ENCODE measurements at places on chromosomes 7 and 10.

DNA sequence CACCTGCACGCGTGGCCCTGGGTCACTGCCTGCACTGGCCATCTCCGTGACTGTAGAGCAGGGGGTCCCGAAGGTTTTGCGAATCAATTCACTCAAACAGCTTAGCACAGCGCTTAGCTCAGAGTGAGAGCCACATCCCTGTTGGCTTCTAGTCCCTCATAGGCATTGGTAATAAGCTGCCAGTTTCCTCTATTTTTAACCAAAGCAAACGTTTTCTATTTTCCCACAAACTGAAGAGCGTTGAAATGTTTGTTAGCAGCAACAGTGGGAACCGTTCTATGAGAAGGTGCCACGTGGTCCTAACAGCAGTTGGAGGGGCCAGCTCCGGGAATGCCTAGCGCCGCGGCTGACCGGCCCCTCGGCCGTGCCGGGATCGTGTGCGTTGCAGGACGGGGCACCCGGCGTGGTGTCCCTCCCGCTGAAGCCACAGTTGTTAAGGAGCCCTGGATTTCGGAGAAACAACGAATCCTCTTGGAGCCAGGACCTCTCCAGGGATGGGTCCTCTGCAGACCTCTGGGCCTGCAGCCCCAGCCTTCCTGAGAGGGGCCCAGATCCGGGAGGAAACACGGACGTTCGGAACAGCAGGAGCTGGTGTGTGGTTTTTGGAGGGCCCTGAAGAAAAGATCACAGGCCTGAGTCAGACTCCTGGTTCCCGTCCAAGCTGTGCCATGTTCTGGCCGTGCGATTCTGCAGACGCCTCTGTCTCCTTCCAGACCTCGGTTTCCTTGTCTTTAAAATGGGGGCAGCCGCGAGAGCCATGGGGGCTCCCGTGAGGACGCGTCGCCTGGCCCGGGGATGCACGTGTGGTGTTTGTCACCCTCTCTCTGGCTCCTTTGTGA, 40.3 kb downstream of the FAM20C start:
- no peak for DNase-seq

DNA sequence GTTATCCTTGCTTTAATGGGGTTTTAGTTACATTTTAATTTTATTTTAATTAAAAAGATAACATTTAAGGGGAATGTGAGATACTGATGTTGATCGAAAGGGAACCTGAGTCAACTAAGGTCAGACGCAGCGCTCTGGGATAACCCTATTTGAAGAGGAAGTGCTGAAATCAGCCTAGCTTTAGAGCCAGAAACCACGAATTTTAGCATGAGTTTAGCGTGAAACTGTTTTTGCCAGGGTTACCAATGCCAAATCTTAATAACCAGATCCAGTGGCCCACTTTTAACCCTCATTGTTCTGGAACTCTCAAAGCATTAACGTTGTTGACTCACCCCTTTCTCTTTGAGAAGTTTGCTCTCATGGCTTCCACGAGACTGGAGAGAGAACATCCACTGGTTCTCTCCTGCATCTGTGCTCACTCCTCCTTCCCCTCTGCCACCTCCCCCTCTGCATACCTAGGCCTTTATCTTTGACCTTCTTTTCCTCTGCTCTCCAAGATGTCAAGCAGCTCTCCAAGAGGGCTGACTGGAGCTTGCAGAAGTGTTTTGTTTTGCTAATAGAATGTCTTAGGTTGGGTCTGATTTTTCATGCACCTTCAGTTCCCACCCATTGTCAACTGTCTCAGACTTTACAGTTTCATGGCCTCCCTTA, 198.3 kb upstream of the CELF2 start:
- no peak for DNase-seq

DNA sequence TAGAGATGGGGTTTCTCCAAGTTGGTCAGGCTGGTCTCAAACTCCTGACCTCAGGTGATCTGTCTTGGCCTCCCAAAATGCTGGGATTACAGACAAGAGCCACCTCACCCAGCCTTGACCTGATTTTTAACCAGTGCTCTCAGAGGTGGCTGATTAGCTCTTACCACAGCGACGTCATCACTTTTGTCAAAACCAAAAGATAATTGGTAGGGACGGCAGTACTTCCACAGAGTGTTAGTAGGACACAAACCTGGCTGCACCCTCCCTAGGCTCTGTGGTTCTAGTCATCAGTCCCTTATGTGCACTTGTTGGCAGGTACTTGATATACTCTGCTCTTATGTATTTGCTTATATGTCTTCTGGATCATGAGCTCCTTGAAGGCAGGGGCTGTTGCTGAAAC, 74.0 kb downstream of the GPR141 start:
- DNase-seq, result no peak

DNA sequence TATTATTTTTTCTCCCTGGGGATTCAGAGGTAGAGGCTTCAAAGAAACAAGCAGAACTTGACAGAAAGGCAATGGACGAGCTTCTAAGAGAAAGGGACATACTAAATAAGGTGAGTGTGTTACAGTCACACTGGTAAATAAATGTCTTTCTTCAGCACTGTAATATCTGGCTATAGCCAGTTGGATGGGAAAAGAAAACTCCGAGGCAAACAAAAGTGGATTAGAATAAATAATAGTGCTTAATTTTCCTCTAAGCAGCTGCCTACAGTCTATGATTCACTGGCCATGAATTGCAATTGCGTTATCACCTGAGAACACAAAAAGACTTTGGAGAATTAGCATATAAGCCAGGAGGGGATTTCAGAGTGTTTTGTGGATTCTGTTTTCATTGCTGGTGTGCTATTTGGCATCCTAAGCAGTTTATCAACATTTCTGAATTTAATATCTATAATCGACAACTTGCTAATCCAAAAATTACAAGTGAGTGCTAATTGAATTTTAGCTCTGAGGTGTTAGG, 23.2 kb downstream of the CFAP58 start:
- no peak for DNase-seq

GRCh38 chr7:77674878-77675277, 21.4 kb upstream of the RSBN1L start:
- DNase-seq, result no peak

- DNase-seq, result no peak
These were observed 410.8 kb downstream of the MDFIC start for GRCh38 chr7:115332691-115333090.

DNA sequence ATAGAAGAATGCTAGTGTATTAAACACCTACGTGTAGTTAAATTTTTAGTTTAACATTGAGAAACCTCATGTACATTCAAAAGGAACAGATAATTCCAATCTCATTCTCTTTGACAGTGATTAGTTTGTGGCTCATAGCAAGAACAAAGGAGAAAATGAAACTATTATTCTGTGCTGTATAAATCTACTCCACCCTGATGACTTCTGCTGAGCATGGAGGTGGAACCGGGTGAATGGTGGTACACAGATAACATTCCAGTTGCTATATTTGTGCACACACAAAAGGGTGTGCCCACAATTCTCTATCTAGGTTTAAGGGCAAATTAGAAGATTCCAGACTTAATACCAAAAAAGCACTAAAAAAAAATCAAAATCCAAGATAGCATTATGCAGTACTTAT, 17.0 kb upstream of the RALA start:
- no peak for DNase-seq

DNA sequence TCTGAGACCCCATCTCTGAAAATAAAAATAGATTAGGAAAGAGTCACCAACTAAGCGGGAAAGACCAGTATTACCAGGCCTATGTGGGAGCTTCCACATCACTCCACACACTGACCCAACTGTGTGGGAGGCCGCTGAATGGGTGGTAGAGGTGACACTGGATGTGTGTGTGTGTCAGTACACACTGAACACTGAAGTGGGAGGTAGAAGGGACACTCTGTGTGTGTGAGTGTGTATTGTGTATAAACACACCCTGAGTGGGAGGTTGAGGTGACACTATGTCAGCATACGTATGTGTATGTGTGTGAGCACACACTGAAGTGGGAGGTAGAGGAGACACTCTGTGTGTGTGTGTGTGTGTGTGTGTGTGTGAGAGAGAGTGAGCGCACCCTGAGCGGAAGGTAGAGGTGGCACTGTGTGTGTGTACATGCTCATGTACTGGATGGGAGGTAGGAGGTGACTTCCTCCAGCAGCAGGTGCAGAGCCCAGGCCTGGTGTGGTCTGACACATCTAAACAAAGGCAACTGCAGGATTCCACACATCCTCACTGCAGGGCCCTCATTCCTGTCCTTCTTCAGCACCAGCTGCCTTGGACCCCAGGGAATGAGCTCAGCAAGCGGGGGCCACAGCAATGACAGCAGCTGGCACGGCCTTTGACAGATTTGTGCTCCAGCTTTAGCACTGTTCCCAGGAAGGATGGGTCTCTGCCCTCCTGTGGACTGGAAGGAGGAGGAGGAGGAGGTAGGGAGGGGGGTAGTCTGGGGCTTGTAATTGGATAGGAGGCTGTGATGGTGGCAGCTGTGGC, 26.5 kb upstream of the RBM20 start:
- DNase-seq, result no peak

DNA sequence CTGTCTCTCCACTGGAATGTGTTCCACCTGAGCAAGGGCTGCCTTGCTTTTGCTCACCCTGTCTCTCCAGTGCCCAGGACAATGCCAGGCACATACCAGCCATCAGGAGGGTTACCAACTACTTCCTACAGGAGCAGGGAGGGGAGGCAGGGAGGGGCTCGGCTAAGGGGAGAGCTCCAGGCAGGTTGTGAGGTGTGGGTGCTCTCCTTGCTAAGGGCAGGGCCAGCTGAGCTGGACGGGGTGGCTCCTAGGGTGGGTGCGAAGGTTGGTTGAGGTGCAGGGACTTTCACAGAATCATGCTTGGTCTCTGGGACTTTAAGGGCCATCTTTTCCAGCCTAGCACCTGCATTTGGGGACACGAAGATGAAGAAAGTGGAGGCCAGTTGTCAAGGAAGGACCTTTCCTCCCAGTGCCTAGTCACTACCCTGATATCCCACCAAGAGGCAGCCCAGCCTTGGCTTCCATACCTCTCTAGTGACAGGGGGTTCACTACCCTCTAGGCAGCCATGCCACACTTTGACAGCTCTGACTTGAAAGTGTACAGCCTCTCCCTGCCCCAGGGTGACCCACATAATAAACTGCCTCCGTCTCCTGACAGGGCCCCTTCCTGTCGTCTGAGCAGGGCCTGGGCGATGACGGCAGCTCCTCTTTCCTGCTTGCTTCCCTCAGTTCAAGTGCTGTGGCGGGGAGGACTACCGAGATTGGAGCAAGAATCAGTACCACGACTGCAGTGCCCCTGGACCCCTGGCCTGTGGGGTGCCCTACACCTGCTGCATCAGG, 46.5 kb downstream of the TSPAN15 start:
- DNase-seq, result no peak

- DNase-seq, result no peak
These were observed 2.1 kb downstream of the VSIR start for GRCh38 chr10:71771204-71771603.

DNA sequence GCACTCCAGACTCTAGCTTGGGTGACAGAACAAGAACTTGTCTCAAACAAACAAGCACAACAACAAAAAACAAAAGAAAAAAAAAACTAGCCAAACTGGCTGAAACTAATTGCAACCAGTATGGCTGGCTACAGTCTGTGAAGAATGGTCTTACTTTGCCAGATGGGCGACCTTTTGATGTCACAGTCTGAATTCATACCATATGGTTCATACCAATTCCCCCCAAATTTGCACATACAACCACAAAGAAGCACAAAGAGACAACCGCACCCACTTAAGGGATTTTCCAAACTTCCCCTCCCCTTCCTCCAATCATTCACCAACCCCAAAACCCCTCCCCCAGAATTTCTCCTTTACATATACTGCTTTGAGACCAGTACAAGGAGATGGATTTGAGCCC, 114.2 kb downstream of the SPAG6 start:
- no peak for DNase-seq

DNA sequence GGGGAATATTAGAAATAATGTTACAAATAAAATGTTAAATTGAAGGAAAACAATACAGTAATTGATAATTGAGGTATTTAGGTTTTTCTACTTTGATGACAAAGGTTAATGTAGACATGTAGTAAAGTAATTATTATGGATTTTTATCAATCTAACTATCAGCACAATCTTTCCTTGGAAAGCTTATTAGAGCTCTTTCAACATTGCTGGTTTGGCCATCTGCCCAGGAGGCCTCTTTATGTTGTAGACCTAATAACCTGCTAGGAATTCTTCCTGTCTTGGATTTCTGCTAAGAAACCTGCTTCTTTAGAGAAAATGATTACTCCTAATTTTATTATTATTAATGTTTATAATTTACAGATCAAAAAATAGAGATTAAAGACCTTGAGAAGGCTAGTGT, 78.9 kb downstream of the CHRM2 start:
- no peak for DNase-seq

DNA sequence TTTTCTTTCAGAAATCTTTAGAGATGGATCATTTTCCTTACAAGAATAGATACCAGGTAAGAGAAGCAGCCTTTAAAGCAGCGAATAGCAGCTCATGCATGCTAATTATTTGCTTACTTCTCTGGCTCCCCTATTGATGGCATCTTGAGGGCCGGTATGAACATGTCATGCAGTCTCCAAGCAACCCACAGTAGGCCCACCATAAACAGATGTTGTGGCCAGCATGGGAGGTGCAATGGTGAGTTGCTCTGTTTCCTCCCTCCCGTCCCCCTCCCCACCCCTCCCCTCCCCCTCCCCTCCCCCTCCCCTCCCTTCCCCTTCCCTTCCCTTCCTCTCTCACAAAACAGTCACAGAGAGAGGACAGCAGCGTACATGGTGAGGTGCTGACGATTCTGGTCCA, 9.7 kb upstream of the ZNF273 start:
- DNase-seq, result no peak

- DNase-seq, result no peak
These were observed 50.4 kb upstream of the ZNF365 start for GRCh38 chr10:62323751-62324150.

DNA sequence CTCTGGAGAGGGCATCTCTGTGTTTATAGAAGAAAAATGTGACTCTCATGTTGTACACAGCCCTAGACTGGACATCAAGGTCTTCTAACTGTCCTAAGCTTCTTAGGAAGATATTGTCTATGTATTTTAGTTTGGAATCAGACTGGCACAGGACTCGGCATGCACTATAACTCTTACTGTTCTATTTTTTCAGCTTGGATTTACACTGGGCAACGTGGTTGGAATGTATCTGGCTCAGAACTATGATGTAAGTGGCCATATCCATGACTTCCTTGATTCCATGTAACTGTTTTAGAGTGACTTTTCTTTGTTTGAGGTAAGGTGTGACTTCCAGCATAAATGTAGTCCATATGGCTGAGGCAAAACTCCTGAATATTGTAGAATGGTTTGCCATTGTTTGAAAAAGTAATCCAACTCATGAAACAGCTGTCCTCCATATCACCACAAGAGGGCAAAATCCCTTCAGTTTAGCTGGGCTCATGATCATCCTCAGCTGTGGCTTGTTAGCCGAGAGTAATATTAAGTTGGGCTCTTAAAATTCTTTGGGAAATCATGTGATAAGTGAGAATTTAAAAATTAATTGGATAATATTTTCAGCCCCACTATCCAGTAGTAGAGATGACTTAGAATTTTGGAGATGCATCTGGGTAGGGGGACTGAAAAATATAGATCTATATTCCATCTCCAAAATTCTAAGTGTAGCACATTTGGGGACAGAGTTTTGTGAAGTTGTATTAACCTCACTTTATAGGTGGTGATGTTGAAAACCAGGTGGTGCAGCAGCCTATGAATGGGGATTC, 10.4 kb downstream of the STMP1 start:
- DNase-seq, result no peak
